ENCODE measurements at places on chromosomes 1 and 21. TPM values are rescaled to one million over a fixed set of nuclear protein-coding genes. Genes with fewer than 3 reads are reported as not detected.

The LCA5L gene
- total RNA-seq: 4.1 TPM

The RNU1-1 gene
- total RNA-seq: under 0.01 TPM

The KMO gene
- total RNA-seq: 0.30 TPM

DNA sequence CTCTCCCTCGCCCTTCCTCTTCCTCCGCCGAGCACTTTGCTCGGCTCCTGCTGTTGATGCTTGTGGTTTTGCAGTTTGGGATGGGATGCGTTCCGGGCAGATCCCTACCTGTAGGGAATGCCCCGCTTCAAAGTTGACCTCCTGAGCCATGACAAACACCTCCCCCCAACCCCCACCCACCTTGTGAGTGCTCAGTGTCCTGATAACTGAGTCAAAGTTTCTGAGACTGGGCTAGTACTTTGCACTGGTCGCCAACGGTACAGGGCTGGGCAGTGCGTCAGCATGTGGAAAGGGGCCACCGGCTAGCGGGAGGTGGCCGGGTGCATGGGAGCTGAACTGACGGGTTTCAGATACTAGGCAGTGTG, 771 bp downstream of the RABGAP1L start:
- peak; percentile 24 for DNase-seq

DNA sequence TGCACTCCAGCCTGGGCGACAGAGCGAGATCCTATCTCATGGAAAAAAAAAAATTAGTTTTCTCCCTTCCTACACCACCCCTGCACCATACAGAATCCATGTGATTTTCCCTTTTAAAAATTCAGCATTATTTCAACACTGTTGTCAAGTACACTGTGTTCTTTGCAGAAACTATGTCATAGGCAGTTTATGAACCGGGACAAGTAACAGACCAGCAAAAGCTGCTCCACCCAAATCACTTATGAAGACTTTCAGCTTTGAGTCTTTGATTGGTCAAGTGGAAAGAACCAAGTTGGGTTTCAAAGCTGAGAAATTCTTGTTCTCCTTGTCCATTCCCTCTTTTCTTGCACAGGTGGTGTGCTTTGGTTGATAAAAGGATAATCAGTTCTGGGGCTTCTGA, 173.0 kb downstream of the CDC7 start:
- DNase-seq: no peak

DNA sequence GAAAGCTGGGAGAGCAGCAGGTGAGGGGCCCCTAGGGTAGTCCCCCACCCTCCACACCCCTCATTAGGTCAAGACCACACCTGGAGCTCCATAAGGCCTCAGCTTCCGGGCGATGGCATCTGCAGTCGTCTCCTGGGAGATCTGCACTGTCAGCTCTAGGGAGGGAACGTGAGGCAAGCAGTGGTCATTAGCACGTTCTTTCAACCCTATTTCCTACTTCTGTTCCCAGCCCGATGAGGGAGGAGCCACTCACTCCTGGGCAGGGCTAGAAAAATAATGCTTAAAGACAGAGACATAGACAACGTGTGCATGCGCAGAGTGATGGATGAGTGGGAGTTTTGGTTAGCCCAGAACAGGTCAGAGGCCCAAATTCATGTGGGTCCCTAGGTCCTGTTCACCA, 9.7 kb downstream of the KDF1 start:
- DNase-seq: no peak

GRCh38 chr1:63112155-63112900, 210.0 kb upstream of the FOXD3 start:
- no peak for DNase-seq

Measured in uterus (tissue), 4 donors.